Stimulated activated CD8-positive, alpha-beta memory T cell treated with anti-CD3 and anti-CD28 coated beads, Interleukin-15, amount 100 ng/mL, for 4 hours (primary cell): ENCODE measurements at places on chromosomes 12 and 14.

DNA sequence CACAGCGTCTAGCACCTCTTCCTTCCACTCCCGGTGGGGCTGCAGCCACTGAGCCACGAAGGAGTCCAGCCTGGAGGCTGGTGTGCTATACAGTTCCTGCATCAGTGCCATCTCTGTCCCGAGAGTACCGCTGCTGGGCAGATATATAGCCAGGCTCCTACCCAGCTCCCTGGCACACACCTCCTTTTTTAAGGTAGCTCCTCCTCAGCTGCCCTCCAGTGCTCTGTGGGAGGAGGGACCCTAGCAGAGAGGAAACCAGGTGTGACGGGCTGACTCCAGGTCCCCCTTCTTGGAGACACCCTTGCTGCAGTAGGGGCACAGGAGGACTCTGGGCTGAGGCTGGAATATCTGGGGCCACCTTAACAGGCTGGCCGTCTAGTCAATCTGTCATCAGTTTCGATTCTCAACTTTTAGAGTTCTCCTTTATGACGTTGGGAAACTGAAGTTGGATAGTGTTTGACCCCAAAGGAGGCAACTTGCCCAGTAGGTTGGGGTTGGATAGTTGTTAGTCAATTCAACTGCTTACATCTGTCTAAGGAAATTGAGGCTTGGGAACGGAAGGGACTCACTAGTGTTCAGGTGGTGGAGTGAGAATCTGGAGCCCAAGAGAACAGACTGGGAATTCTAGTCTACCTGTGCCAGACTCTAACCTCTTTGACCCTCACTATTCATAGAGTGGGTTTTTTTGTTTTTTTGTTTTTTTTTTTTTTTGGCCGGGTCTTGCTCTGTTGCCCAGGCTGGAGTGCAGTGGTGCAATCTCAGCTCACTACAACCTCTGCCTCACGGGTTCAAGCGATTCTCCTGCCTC is at the start of gene OASL:
TSS of gene OASL (minus strand) at position 386 of the 808 bp plus-strand sequence. CDS start at position 111, 275 bp downstream.
- peak; percentile 39 for DNase-seq

DNA sequence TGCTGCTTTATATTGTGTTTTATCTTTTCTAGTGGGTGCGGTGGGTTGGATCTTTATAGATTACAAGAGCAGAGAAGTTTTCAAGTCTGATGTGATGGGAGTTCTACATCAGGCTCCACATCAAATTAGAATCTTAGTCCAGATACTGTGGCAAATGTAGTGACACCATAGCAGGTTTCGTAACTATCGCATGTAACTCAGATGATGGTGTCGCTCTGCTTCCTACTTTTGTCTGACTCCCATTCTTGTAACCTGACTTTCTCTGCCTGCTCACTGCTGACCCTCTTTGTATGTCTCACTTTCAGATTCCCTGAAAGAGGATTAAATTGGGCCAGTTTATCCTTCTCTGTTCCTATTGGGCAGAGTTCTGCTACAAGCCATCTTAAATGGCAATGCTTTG is 22.8 kb upstream of the FBXO34 start:
- DNase-seq: no peak

DNA sequence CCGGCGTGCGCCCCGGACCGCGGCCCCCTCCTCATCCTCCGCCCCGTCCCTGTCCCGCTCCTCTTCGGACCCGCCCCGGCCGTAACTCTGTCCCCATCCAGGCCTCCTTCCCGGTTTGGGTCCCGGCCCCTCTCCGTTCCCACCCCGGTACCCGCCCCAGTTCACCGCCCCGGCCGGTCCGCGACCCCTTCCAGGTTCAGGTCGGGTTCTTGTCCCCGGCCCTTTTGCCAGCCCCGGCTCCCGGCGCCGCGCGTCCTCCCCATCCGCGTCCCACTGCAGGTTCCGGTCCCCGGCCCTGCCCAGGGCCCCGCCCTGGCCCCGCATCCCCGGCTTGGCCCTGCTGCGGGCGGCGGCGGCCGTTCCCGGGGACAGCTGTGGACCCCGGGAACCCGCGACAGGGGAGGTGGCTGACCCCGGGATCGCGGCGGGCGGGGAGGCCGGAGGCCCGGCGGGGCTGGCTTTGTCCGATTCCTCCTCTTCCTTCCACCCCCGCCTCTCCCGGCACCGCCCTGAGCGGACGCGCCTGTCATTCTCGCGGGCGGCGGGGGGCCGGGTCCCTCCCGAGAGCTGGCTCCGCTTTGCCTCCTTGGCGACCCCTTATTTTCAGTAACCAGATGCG is 601 bp downstream of the KLC1 start:
- no peak for DNase-seq

- no peak for DNase-seq
These were observed 20.1 kb upstream of the CERS5 start for GRCh38 chr12:50187084-50187900.

- DNase-seq: no peak
These were observed 79.3 kb downstream of the DNAI7 start for GRCh38 chr12:25115677-25116076.

GRCh38 chr12:98612696-98613334 is 19.3 kb downstream of the SLC25A3 start:
- DNase-seq: no peak

DNA sequence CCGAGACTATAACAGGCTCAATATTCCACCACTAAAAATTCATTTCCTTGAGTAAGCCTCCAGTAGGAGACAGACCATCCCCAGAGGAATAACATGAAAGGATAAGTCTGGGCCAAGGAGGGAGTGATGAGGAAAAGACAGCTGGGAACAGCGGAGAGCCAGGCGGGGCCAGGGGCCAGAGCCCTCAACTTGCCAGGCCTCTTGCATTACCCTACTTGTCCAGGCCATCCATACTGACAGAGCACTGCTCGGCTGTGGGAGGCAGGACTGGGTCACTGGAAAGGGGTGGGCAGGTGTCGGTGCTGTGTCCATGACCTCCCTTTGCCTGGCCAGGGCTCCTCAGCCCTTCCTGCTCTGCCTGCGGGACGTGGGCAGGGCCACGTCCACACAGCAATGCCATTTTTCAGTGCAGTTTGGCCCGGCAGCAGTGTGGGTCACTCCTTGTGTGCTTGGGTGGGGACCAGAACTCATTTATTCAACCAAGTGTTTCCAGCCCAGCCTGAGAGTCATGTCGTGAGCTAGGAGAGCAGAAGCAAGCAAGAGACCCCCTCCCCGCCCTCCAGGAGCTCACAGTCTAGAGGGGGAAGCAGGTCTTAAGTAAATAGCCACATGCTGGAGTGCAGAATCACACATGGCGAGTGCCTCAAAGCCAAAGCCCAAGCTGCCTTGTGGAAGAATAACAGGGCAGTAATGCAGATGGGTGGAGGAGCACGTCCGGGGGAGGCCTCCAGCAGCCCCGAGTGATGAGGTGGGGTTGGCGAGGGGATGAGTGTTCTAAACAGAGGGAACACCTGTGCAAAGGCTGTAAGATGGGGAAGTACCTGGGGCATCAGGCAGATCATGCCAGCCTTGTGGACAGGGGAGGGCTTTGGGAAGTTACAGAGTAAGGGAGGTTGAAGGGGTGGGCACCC is 8.9 kb upstream of the FAIM2 start:
- no peak for DNase-seq

- DNase-seq: no peak
These were observed 11.4 kb upstream of the SRP54 start for GRCh38 chr14:34971381-34971780.

GRCh38 chr12:109170324-109170723 is 53.9 kb downstream of the ACACB start:
- DNase-seq: no peak

- DNase-seq: no peak
These were observed 152.7 kb downstream of the DPF3 start for GRCh38 chr14:72740966-72741825.

GRCh38 chr12:132948146-132949066 is 7.7 kb downstream of the ZNF605 start:
- no peak for DNase-seq

DNA sequence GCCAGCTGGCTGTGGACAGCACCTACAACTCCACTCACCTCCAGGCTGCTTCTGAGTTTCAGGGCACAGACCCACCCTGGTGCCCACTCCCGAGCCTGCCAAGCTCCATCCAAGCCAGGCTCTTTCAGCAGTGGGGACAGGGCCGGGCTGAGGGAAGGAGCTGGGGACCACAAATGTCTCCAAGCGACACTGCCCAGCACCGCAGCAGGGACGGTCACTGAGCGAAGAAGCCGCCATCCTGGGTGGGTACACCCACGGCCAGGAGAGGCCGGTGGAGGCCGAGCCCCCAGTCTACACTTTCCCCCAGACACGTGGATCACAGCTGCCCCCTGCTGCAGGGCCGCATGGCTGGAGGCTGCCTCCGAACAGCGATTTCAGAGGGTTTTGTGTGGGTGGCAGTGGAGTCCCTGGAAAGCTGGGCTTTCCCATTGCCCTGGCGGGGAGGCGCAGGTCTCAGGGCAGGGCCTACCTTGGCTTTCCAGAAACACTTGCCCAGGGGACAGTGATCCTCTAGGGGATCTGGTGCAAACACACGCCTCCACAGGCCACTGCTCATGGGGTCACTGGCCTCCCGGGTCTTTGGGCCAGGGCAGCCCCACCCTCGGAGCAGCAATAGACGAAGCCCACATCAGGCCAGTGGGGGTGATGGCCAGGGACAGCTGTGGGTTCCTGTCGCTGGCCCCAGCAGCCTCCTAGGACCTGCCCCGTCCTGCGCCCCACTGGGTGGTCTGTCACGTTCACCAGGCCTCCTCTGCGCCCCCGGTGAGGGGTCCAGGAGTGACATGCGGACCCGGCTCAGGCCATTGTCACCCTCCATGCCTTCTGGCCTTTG is 1.2 kb upstream of the GPR132 start:
- no peak for DNase-seq

DNA sequence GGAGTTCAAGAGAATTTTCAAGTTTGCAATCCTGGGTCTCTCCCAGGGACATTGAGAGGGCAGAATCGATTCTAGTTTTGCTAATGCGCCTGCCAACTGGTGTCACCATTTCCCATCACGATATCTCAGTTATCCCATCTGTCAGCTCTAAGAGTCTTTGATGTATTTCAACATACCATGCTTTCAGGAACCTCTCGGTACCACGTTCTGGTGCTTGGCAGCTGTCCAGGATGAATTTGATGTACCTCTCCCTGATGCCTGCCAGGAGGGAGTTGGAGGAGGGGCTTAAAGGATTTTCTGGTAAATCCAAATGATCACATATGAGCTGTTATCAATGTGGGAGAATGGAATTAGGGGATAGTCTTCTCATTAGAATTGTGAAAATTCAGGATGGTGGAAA is 332.5 kb downstream of the RGS6 start:
- no peak for DNase-seq

GRCh38 chr12:58489394-58489793 is 430.9 kb downstream of the LRIG3 start:
- no peak for DNase-seq

- no peak for DNase-seq
These were observed 116.0 kb upstream of the LRIG3 start for GRCh38 chr12:59036347-59036746.

DNA sequence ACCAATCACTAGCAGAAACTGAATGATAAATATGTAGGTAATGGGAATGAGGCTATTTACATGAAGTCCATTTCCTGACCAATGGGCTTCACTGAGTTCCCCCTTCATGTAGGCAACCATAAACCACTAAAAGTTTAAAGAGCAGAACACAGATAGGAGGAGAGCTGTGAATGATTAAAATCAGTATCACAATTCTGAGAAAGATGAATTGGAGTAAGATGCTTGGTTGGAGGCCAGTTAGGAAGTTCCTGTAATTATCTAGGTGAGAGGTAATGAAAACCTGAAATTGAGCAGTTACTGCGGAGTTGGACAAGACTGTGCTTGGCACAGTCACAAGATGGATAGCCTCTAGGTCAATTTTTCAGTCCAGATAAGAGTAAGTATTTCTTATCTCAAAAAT is 56.6 kb downstream of the GALNT4 start:
- DNase-seq: no peak

DNA sequence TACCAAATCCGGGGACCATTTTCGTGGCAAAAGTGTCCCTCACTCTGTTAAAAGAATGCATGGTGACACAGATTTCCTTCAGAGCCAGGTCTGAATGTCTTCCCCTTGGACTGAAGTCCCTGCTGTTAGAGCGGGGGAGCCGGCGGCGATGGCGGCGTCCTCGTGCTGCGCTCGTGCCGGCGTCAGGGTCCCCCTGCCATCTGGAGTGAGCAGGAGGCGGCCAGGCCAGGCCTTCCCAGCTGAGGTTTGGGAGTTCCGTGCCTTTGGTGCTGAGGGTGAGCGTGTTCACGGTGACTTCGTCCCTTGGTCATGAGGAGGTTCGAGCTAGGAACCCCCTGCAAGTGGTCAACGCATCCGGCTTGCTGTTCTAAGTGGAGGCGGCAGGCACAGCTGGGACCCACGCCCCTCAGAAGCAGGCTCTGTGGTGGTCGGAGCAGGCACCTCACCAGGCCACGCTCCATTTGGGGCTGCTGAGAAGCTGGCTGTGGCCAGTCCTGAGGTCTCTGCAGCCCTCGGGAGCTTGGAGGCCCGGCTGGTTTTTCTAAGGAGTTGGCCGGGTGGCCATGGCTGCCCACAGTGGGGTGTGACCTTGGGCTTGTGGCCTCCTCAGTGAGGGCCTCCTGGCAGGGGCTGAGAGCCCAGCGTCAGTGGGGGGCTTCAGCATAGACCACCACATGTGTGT is 9.5 kb downstream of the ZFYVE21 start:
- DNase-seq: no peak

DNA sequence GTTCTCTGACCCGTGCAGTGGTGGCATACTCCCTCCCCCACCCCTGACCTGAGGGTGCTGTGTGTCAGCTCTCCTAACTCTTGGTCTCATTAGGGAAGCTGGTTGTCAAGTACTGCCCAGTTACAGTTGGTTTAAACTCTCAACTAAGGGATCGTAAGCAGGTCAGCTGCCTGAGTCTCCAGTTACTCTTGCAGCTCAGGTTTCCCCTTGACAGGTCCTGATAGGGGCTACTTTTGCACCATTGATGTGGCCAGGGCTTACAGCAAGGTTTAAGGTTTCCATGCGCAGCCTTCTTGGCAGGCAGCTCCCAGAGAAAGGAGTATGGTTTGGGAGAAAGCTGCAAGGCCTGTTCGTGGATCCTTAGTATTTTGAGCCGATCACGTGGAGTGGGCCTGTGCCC is 74.5 kb downstream of the ETV6 start:
- DNase-seq: no peak

- DNase-seq: no peak
These were observed at the start of gene RFLNA for GRCh38 chr12:124294780-124295341. Gene RFLNA, plus strand, starts transcription at chr12:124295093. Its CDS starts 337 bp downstream, at chr12:124295430.

- DNase-seq: no peak
These were observed 18.9 kb downstream of the FGD4 start for GRCh38 chr12:32418221-32418620.

- DNase-seq: no peak
These were observed 28.8 kb downstream of the SERPINA3 start for GRCh38 chr14:94640721-94641631.

DNA sequence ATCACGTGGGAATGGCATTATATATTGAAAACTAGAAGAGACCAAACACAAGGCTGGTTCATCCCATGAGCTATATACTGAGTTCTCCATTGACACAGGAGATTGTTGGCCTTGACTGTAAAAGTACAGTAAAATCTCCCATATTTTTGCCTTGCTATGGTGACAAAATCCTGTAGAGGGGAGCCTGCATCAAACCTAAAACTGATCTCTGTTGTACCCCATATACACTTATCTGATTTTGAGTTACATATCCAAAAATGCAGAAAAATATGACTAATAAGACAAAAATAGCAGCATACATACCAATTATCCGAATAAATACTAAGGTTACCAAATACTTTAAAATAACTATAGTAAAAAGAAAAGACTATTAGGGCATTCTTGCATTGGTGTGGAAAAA is 60.4 kb downstream of the TMTC3 start:
- no peak for DNase-seq

- no peak for DNase-seq
These were observed 38.8 kb downstream of the SYNE3 start for GRCh38 chr14:95477411-95478269.
